ENCODE measurements at places on chromosomes 13 and 19.

- DNase-seq = no peak
These were observed 20.8 kb upstream of the EBI3 start for GRCh38 chr19:4208385-4209094.

DNA sequence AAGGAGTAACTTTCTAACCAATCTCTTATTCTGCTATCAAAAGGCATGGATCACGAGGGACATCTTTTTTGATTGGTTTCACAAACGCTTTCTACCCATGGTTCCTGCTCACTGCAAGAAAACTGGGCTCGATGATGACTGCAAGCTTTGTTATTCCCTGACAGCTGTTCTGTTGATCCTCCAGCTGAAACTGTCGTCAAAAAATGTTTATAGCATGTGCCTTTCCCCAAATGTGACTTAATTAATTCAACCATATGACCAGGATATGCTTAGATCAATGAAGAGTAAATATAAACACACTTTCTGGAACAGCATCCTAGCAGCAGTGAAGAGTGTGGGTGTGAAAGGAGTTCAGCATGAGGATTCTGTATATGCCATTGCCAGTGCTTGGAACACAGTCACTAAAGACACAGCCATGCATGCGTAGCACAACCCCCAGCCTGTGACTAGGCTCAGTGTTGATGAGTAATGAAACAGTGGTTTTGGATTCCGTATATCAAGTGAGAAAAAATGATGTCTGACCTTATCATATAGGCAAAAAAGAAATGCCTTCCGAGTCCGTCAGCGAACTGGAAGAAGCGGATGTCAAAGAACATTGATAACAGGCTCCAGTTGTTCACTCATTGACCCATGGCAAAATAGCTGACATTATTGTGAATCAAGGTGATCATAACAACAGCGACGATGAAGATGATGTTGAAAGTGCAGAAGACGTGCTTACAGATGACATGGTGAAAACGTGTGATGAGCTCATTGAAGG is 347.4 kb downstream of the FGF9 start:
- DNase-seq = no peak

GRCh38 chr13:39385154-39385553 is 217.8 kb downstream of the LHFPL6 start:
- no peak for DNase-seq

DNA sequence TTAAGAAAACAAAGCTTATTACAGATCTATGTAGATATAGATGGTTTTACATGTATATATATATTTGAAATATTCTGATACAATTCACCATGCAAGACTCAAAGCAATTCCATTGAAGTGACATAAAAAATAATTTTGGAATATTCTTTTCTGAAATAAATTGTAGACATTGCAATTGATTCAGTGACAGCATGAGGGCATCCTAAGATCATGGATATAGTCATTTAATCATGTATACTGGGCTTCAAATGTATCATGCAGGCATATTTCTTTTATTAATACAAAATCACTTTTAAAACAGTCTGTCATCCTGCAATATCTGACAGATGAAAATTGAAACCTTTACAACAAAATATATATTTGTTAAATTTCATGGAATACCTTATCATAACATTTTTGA is 286.7 kb upstream of the SLITRK6 start:
- no peak for DNase-seq

DNA sequence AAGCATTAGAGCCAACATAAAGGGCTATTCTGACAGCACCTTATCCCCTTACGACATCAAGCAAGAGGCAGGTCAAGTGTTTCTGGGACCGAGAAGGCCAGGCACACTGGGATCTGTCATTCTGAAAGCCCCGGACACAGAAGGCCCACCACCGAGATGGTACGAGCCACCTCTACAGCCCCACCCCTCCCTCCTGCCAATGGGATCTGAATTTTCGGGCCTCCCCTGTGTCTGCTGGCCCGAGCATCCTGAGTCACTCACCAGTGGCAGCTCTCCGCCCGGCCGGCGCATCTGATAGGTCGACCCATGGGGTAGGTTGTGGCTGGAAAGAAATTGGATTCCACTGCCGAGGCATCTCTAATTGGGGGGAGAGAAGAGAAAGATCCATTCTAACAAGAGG is 2.6 kb downstream of the TIMM44 start:
- no peak for DNase-seq

- no peak for DNase-seq
These were observed 75.2 kb upstream of the MRI1 start for GRCh38 chr19:13689085-13689484.

- DNase-seq = no peak
These were observed 155.4 kb downstream of the DCT start for GRCh38 chr13:94323764-94324758.

DNA sequence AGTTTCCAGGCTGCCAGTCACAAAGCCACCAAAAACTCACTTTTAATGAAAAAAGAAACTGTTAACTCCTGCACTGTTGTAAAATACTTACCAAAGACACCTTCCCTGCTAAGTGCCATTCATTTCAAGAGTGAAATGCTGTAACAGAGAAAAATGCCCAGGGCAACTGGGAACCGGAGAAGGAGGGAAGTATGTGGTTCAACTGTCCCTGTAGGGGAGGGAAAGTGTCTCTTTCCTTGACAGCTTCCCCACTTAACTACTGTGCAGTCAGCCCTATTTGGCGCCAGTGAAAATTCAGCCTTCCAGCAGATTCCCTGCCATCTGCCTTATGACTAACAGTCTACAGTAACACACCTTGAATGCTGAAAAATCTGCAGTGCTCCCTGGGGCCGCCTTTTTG is 789.0 kb downstream of the DIAPH3 start:
- DNase-seq = no peak

GRCh38 chr13:113488283-113488682 is 2.2 kb downstream of the DCUN1D2 start:
- DNase-seq = no peak

GRCh38 chr19:47623921-47624391 is 15.0 kb downstream of the BICRA start:
- no peak for DNase-seq

DNA sequence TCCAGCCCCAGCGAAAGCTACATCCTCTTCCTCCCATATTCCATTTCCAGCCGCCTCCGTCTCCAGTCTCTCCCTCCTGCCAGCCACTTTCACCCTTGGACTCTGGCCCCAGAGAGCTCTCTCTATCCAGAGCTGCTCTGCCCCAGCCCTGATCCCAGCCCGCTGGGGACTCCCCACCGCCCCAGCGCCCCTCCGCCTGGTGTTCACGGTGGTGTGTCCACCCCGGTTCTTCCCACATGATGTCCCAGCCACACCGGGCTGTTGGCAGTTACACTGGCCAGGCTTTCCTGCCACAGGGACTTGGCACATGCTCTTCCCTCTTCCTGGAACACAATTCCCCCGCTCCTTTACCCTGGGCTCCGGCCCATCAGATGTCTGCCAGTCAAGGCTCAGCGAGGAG is 11.3 kb upstream of the EMC10 start:
- no peak for DNase-seq

- DNase-seq = no peak
These were observed 4.8 kb downstream of the SYNGR4 start for GRCh38 chr19:48368936-48369335.

DNA sequence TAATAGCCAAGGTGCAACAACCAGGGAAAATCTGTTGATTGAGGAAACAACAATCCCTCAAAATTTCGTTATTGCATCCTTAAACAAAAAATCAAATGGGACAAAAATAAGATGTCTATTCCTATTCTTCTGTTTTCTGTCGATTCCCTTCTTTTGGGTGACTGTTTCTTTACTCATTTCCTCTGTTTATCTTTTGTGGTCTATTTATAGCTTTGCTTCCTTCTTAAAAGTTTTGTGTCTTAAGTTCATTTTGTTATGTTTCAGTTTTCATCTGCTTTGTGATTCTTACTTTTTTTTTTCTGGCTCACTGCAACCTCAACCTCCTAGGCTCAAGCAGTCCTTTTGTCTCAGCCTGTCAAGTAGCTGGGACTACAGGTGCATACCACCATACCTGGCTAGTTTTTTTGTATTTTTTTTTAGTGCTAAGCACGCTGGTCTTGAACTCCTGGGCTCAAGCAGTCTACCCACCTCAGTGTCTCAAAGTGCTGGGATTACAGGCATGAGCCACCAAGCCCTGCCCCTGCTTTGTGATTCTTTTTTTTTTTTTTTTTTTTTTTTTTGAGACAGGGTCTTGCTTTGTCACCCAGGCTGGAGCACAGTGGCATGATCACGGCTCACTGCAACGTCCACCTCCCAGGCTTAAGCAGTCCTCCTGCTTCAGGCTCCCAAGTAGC is 10.4 kb downstream of the ZNF146 start:
- DNase-seq = no peak

- no peak for DNase-seq
These were observed 534.1 kb downstream of the PCDH17 start for GRCh38 chr13:58165617-58166016.

GRCh38 chr19:21432590-21432989 is 35.7 kb downstream of the ZNF493 start:
- DNase-seq = no peak

DNA sequence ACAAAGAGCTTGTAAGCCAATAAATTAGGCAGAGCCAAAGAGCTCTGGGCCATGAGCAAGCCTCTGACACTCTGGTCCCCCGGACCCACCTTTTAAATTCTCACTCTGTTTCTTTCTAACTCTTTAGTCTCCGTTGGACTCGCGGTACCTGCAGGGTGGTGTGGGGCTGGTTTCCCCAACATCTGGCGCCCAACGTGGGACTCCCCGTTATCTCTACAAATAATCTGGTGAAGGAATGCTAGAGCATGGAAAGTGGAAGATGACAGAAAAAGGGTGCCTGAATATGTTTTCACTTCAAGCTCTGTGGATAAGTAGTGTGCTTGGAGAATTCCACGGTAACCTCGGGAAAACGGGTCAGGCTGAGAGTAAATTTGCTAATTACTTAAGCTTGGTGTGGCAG is 36.5 kb upstream of the CYP2B6 start:
- no peak for DNase-seq

DNA sequence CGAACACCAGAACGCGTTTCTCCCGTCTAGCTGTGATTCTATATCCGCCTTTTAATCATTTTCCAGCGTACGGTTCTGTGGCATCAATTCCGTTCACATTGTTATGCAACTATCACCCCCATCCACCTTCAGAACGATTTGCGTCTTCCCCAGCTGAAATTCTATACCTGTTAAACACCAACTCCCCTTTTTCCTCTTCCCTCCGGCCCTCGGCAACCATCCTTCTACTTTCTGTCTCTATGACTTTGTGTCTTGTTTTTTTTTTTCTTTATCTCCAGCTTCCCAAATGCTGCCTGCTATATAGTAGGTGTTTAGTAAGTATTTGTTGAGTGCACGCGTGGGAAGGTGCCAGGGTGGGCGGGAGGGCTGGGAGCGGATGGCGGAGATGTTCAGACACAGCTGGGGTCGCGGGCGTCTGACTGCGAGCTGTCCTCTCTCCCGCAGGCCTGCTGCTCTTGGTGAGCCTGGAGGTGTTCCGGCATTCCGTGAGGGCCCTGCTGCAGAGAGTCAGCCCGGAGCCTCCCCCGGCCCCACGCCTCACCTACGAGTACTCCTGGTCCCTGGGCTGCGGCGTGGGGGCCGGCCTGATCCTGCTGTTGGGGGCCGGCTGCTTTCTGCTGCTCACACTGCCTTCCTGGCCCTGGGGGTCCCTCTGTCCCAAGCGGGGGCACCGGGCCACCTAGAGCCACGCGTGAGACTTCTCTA is 20.2 kb downstream of the CACNG6 start:
- DNase-seq = no peak

GRCh38 chr19:13959141-13959961 is 7.0 kb downstream of the DCAF15 start:
- no peak for DNase-seq

DNA sequence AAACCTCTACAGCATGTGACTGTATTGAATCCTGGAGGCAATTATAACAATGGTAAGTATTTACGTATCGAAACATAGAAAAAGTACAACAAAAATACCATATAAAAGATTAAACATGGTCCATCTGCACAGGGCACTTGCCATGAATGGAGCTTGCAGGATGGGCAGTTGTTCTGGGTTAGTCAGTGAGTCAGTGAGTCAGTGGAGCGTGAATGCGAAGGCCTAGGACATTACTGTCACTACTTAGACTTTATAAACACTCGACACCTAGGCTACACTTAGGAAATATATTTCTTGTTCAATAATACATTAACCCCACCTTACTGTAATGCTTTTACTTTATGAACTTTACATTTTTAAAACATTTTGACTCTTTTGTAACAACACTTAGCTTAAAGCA is 35.6 kb upstream of the TMTC4 start:
- DNase-seq = no peak

- DNase-seq = no peak
These were observed 2689.7 kb downstream of the PCDH9 start for GRCh38 chr13:64540468-64540867.

- DNase-seq = no peak
These were observed 1.2 kb upstream of the EEF2 start for GRCh38 chr19:3986260-3987041.

GRCh38 chr13:29436291-29436690 is 159.2 kb downstream of the SLC7A1 start:
- DNase-seq = no peak

DNA sequence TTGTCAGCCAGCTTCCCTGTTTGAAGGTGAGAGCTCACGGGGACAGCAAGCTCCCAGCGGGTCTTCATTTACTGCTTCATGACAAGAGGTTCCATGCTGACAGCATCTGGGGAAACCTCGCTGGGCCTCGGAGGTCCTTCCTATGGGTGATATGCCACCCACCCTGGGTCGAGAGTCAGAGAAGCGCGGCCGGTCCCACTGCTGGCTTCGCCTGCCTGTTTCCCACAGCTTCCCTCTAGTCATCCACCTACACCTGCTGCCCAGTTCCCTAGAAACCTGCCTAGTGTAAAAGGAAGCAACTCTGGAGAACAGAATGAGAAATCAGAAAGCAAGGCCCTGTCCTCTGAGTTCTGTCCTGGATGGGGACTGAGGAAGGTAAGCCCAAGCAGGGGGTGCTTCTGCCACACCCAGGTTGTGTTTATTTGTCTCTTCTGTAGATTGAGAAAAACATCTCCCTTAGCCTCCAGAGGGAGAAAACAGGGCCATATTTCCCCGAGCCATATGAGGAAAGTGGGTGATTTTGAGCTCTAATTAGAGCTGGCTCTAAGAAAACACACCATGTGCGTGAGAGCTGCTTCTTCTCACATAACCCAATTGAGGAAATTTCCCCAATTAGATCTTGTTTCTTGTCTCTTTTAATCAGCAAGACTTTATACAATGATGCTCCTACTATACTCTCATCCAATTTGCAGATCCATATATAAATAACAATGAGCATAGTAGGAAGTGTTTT is 504.3 kb downstream of the IRS2 start:
- no peak for DNase-seq

- no peak for DNase-seq
These were observed 179.1 kb upstream of the MIR17HG start for GRCh38 chr13:91168386-91168711.

GRCh38 chr13:87999240-87999700 is 328.1 kb downstream of the SLITRK5 start:
- DNase-seq = no peak

- peak; percentile 71 for DNase-seq
These were observed at the start of gene PCID2 for GRCh38 chr13:113208421-113209335. Gene PCID2 (minus strand): TSS chr13:113208669. CDS start chr13:113208634, 35 bp downstream.

DNA sequence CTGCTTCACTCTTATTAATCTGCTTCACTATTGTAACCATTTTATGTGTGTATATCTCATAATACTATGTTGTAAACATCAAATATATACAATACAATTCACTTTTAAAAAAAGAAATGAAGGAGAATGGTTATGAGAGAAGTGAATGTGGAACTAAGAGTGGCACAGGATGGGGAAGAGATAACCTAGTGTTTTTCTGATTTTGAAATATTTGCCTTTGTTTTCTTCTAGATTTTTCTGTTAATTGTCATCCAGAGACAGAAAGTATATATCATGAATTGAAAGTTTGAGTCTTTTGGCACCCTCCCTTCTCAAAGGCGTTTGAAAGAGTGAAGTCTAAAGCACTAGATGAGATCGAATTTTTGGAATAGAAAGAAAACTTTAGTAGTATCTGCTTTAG is 2.8 kb downstream of the DNAJC3 start:
- no peak for DNase-seq
